ENCODE measurements at places on chromosomes 7 and 10. TPM values are rescaled to one million over a fixed set of nuclear protein-coding genes. Genes with fewer than 3 reads are reported as not detected.

DNA sequence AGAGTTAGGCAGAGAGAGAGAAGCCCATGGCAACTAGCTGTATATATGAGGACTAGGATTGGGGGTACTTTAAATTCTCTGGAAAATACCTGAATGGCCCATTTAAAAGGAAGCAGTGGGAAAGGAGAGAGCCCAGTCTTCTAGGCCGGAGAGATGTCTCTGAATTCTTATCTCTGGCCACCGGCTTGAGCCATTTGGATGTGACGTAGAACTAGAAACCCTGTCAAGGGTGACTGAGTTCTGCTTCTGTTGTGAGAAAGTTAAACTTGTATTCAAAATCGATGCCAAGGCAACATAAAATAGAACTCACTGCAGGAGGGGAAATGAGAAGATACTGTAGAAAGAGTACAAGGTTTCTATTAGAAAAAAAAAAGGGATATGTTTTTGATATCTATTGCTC is 6.3 kb upstream of the GSTK1 start:
- DNase-seq, result no peak

- peak; percentile 57 for DNase-seq
These were observed 139.1 kb upstream of the NPS start for GRCh38 chr10:127410030-127410429.

DNA sequence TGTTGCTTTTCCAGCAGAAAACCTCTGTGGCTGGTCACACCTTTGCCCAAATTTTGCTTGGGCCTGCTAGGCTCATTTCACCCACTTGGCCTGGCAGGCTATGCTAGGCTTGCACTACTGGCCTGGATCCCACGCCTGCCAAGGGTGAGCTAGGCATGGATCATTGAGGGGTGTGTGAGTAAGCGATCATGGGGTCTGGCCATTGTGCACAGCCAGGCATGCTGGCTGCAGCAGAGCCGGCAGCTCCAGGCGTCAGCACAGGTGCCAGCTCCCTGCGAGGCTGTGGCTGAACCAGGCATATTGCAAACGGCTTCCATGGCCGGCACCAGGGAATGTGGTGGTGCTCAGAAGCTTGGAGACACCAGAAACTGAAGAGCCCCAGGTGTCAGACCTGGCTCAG is 19.2 kb downstream of the CFAP70 start:
- no peak for DNase-seq

DNA sequence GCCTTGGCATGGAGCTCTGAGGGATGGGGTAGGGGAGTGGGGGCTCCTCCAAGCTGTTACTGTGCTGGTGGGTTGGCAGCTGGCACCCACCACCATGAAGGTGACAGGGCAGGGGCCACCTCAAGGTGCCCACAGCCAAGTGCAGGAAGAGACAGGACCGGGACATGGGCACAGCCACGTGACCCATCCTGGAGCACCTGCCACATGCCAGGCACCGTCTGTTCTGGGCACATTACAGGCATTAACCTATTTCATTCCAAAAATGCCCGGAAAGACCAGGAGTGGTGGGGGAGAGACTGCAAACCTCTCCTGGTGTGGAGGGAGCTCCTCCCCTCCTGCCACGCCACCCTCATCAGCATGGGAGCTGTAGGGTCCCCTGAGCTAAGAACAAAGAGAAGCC is 56.7 kb downstream of the CAMK2B start:
- no peak for DNase-seq

GRCh38 chr7:21011153-21011552 is 224.5 kb upstream of the SP8 start:
- no peak for DNase-seq

DNA sequence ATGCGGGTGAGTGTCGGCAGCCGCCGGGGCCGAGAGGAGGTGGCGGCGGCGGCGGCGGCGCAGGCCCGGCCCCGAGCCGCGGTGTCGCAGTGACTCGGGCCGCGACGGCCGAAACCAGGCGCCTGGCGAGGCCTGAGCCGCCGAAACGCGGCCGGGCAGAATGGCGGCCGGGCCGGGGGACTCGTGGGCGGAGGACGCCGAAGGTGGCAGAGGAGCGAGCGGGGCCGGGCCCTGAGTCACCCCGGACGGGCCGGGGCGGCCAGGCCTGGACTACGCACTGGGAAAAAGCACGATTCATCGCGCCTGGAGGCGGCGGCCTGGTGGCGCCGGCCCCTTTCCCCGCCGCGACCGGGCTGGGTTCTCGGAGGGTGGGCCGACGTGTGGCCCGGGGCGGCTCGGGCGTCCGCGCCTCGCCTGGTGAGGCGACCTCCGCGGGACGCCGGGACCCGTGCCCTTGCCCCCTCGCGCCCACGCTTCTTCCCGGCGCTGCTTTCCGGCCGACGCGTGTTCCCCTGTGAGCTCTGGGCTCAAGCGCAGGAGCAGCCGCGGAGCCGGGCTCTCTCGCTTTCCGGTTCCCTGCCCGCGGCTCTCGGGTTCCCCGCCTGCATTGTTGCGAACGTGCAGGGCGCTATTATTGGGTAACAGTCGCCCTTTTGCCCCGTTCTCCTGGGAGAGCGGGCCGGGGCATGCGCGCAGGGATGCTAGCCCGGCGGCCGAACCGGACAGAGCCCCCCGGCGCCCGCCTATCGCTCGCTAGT is 500 bp downstream of the CUL1 start:
- peak; percentile 93 for DNase-seq

GRCh38 chr7:129906700-129907099 is 46.1 kb downstream of the UBE2H start:
- DNase-seq, result no peak

The HELLS gene
- total RNA-seq, result 5.0 TPM

The SEMA4G gene
- 1.1 TPM for total RNA-seq

The CADPS2 gene
- 15.6 TPM for total RNA-seq

The KLF14 gene
- total RNA-seq, result 0.23 TPM

The AGAP5 gene
- total RNA-seq, result 7.3 TPM

Data from posterior vena cava (tissue), 2 donors.